ENCODE measurements at places on chromosomes 16 and 17.
A peak's percentile ranks its signal among the peaks of the same experiment; 100 is the strongest.

DNA sequence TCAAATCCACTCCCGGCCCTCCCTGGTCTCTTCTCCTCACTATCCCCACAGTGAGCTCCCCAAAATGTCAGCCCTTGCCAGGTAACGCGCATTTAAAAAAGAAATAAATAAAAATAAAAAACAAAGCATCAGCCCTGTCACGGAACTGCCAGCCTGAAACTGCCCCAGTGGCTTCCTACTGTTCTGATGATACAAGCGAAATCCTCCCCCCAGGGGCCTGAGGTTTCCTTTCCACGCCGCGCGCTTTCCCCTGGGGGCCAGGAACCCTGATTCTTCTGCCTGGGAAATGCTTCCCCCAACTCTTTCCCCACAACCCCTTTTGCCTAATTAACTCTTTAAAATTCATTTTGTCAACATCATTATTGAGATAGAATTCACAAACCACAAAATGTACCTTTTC is 12.2 kb upstream of the RPH3AL start:
- DNase-seq: no peak

DNA sequence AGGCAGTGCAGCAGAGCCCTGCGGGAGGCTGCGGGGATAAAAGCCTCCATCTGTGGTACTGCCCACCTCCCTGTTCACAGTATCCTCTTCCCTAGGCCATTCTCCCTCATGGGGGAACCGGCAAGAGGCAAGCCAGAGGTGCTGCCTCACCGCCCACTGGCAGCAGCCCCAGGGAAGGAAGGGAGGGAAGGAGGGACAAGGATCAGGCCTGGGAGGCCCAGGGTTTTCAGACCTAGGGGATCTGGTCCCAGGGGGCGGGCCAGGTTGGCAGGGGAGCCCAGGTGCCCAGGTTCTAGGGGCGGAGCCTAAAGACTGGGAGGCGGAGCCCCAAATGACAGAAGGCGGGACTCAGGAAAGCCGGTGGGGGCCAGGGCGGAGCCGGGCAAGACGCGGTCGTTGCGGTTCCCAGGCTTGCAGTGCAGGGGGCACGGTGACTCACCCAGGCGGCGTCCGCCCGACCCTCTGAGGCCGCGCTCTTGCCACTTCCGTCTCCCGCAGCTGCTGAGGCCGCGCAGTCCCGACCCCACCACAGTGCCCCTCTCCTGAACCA is 3.0 kb upstream of the MTMR4 start:
- no peak for DNase-seq

DNA sequence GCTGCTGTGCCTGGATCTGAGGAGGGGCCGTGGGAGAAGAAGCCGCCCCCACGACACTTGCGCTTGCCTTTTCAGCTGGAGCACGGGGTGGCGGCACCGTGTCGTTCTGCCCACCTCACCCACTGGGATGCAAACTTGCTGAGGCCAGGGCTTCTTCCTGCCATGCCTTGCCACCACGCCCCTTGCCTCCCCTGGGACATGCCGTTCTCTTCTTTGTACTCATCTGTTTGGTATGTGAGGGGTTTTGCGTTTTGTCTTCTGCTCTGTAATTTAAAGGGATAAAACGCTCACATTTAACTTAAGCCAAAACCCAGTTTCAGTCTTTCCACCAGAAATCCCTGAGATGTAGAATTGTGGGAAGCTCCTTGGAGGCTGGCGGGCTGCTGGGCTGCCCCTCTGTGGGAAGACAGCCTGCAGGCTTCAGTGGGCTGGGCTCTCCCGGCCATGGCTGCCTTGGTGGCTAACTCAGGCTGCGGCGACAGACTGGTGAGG is 180.2 kb downstream of the RPTOR start:
- DNase-seq: peak; percentile 66

- no peak for DNase-seq
These were observed 589 bp downstream of the XYLT2 start for GRCh38 chr17:50346313-50347116.

DNA sequence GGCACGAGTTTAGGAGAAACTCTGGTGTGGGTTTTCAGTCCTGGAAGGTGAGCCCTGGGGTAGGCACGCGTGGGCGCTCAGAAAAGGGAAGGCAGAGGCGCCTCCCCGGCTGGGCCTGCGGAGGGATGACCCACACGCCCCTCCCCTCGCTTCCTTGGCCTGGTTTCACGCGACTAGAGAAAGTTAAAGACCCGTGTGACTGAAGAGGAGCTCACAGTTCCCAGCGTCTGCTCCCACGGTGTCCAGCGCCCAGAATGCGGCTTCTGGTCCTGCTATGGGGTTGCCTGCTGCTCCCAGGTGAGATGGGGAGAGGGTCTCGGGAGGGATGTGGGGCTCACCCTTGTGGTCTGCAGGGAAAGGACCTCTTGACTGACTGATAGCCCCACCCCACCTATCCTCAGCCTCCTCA is at the start of gene CD300LG:
CD300LG (plus strand) TSS at position 214 of the 409 bp plus-strand sequence; CDS start at position 255, 41 bp downstream.
- no peak for DNase-seq

GRCh38 chr17:49277638-49278037 is 47.1 kb upstream of the PHOSPHO1 start:
- no peak for DNase-seq

DNA sequence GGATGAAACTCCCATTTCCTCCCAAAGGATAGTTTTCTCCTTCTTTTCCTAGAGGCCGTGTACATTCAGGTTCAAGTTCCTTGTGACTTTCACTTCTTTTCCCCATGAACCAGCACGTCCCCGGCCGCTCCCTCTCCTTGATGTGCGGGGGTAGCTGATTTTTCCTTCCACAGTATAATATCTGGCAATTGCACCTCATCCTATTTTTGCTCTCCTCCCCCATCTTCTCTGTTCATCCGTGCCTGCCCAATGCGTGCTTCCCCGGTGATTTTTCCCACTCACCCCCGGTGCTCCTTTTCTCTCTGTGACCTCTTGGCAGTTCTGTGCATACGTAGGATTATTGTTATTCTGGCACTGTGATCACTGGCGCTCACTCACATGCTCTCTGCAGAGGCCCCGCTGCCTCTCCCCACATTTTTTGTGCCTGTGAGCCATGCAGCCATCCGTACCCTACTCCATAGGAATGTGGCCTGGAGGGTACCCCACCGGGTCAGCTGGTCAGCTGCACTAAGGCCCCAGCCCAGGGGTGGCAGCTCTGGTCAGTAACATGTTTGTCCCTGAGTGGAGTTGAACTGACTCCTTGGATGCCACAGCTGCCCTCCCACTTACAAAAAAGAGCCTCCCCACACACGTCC is 100.0 kb downstream of the NTN1 start:
- DNase-seq: no peak
